Left ventricle myocardium inferior (tissue), 1 donor: ENCODE measurements at places on chromosomes 13 and 19.

DNA sequence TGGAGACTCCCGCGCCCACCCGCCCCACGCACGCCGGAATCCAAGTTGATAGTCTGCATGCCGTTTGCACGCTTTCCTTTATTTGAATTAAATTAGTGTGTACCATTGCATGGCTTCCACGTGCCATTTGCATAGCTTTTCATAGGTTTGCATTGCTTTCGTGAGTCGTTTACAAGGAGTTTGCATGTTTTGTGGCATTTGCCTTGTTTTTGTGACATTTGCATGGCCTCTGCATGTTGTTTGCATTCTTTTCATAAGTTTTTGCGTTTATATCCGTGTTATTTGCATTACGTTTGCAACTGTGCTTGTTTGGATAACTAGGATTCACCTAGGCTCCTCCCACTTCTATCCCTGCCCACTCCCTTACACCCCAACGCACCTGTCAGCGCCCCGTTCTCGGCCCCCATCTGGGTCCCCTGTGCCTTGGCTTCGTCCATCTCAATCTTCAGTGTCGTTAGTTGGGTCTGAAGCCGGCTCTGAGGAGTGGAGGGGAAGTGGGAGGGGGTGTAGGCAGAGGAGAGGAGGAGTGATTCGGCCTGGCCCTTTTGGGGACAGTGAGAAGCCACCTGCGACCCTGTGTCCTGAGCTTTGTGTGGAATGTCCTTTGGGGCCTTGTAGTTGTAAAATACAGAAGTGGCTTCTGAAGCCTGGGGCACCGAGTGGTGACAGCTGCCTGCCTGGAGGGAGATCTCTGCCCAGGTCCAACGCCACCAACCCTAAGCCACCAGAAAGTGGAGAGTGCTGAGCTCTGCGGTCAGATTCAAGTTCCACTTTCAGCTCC, 2.4 kb downstream of the CCDC194 start:
- DNase-seq: no peak

GRCh38 chr13:30551189-30551588, 66.5 kb upstream of the USPL1 start:
- DNase-seq: no peak

- DNase-seq: no peak
These were observed 22.1 kb downstream of the PLEKHF1 start for GRCh38 chr19:29687244-29687896.

DNA sequence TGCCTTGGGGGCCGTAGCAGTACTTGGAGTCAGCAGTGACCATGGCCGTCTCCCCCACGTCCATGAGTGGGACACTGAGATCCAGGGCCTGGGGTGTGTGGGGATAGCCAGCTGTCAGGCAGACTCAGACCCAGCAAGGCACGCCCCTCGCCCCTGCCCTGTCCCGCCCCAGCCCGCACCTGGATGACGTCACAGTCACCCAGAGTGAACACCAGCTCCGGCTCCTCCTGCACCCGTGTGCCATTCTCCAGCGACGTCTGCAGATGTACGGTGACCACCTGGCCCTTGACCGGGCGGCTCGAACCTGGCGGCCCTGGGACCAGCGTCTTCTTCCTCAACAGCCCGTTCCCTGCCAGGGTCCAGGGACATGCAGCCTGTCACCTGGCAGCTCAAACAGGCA, 4.0 kb downstream of the FKBP8 start:
- DNase-seq: no peak

DNA sequence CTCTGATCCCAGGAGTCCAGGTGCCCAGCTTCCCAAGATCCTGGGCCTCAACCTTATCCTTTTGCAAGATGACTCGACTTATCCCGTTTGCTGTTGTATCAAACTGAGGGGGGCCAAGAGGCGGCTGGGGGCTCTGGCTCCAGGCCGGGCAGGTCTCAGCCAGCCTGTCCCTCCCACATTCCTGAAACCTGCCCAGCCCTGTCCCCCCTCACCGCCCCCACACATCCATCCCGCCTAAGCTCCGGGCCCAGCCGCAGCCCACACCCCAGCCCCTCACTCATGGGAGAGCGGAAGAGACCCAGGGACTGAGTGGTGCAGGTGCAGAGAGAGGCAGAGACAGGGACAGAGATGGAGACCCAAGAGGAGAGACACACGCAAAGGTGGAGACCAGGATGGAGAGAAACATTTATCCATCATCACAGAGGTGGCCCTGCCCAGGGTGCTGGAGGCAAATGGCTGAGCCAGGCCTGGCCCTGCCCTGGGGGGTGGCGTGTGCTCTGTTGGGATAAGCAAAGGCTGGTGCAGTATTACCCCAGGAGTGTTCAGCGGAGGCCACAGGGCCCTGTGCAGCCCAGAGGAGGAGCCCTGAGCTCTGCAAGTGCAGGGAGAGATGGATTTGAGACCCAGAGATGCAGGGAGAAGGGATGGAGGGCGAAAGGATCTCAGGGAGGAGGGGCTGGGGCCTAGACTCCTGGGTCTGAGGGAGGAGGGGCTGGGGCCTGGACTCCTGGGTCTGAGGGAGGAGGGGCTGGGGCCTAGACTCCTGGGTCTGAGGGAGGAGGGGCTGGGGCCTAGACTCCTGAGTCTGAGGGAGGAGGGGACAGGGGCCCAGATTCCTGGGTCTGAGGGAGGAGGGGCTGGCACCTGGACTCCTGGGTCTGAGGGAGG, 1.6 kb downstream of the BCAM start:
- no peak for DNase-seq

DNA sequence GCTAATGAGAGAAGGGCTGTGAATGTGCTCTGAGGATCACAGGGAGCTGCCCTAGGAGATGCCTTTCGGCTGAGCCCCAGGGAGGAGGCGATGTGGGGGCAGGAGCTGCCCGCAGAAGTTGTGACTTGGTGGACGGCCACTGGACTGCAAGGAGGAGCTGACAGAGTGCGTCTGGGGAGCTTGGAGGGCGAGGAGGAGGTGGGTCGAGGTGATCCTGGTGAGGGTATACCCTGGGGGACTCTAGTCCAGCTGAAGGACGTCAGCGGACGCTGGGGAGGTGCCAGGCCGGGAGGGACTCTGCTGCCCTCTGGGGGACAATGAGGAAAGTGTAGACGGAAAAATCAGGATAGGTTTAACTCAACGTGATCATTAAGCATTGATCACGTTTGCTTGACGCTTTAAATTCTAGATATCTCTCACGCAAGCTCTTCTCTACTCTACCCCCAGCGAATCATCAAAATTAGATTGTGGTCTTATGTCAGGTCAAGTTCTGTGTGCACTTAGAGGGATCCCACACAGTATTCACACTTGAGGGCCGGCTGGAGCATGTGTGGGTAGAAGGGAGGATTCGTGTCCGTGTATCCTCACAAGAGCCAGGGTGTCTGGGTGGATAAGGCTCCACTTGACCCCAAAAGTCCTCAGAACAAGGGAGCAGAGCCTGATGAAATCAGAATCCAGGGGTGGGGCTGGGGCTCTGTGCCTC, 3.3 kb upstream of the CEACAM7 start:
- no peak for DNase-seq

DNA sequence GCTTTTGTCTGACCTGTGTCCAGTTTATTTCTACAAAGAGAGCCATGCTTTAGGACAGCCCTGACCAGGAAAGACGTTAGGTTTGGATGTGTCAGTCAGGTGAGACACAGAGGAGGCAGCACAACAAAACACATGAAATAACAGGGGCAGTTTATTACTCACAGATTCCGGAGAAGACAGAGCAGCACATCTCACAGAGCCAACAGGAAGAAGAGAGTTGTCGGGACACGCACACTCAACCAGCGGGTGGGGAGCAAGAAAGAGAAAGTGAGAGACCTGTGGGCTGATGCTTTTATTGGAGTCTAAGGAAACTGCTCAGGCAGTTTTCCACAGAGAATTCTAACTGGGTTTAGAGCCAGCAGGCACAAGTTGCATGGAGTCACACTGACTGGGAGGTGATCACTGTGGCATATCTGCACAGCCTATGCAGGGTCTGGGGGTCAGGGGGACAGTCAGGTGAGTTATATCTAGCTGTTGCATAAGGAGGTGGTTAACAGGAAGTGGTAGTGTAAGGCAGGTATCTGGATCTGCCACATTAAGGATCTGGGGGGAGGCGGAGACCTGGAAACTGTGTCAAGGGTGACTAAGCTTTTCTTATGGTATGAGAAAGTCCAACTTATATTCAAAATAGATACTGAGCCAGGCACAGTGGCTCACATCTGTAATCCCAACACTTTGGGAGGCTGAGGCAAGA, 24.1 kb upstream of the CEACAM20 start:
- DNase-seq: no peak

DNA sequence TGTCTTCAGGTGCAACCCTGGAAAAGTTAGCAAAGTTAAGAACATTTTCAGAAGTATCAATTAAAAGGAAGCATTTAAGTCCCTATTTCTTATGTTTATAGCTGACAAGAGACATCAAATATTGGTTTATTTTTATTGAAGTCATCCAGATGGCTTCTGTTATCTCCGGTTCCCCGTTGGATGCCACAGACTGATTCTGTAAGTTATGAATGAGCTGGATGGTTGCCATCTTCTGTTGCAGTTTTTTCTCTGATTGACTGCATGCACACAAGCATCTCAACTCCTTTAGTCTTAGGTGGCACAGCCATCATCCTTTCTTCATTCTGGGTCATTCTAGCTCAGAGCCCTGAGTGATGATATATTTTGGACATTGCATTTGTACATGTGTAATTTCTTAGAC, 10.6 kb upstream of the OXGR1 start:
- no peak for DNase-seq

- DNase-seq: no peak
These were observed 135.9 kb upstream of the SGCG start for GRCh38 chr13:23044906-23045305.

- DNase-seq: no peak
These were observed 37.2 kb downstream of the METTL21C start for GRCh38 chr13:102657630-102658029.

DNA sequence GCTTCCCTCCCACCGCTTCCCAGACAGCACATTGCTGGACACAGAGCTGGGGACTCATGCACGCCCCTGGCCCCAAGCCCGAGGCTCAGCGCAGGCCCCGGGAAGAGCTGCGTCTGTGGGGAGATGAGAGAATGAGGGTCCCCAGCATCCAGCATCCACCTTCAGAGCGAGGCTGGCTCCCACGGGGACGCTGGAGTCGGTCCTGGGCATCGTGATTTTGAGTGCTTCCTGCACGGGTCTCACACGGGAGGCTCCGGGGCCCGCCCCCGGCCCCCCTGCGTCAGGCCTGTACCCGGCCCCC, 4.7 kb downstream of the NCLN start:
- DNase-seq: no peak

DNA sequence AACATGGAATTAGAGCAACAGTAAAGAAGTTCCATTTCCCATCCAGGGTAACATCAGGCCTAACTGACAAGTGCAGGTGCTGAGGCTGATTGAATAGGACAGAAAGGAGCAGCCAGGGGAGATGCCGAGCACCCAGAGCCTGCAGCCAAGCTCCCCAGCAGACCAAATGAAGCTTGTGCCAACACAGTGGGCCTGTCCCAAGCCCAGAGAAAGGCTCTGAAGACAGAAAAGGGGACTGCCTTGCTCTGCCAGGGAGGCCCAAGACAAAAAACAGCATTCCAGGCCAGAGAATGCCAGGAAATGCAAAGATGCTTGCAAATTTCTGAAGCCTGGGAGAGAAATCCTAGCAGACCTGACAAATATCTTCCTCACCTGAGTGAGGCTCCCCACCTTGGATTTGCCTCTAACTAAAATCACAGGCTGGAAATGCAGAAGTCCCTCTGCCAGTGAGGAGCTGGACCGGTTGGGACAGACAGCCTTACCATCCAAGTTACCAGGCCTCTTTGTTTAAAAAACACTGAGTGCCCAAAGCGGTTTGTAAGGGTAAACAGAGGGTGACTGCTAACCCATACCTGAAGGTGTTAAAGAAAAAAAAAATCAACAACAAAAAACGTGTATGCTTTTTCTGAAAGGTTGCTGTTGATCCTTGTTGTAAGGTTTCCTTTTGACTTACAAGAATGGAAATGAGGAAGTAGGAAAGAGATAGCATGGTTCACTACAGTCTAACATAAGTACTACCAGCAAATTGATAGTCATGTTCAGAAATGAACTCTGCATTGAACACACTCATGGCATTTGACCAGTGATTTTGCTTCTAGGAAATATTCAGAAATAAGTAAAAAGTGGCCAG, 11.8 kb upstream of the HMGB1 start:
- no peak for DNase-seq

DNA sequence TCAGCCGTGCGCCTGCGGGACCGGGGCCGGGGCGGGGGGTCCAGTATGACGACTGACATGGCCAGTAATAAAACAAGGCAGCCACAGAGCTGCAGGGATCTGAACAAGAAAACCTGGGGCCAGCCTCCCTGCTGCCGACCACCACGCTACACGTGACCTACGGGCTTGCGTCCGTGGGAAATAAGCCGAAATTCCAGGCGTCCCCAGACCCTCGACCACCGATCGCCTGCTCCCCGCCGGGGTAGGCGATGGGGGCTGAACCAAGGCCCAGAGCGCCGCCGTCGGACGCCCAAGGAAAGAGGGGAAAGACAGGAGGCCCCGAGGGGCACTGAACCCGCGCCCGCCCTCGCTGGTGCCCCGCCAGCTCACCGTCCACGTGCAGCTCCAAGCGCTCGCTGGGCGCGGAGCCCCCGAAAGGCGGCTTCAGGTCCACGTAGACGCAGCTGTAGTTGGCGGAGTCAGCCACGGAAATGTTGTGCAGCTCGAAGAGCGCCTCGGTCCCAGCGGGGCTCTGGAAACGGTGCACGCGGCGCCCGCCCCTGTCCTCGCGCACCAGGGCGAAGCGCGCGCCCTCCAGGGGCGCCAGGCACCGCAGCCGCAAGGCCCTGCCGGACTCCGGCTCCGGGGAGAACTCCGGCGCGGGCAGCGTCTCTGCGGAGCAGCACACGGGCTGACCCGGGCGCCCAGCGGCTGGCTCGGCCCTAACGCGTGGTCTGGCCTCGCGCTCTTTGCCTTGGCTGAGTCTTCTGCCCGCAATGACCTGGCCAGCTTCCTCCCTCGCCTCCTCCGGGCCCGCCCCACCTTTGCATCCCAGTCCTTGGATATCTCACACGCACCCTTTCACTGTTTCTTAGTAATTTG, 3.1 kb downstream of the A1BG start:
- no peak for DNase-seq

DNA sequence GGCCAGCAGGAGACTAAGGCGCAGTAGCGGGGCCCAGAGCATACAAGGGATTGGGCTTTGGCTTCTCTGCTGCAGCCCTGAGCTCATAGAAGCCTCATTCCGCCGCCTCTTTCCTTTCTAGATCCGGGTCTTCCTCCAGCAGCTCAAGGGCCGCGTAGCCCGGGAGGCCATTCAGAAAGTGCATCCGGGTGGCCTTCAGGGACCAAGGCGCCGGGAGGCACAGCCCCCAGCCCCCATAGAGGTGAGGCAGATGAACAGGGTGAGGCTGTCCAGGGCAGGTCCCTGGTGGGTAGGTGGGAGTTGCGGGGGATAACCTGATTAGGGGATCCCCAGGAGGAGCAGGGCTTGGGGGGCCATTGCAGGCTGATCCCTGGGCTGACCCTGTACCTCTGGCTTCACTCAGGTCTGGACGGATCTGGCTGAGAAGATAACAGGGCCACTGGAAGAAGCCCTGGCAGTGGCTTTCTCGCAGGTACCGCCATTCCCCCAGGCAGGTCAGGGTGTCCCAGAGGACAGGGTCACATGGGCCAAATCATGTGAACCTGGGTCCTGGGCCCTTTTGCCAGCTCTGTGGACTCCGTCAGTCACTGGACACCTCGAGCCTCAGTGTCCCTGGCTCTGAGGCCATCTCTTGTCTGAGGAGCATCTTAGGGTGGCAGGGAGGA, 1.3 kb downstream of the SNAPC2 start:
- DNase-seq: no peak
